ENCODE measurements at places on chromosomes 5 and 9.

GRCh38 chr5:54309691-54310432 is 511 bp downstream of the ARL15 start:
- H3K36me3 ChIP-seq, result no peaks in the 10 kb centered on the region
- H3K27ac ChIP-seq, result peak overlapping the region; percentile 84
- no peak for DNase-seq

GRCh38 chr5:97454015-97454414 is 271.0 kb upstream of the RIOK2 start:
- H3K27ac ChIP-seq, result no peak overlapping the region
- no peaks in the 10 kb centered on the region for H3K36me3 ChIP-seq
- no peaks in the 10 kb centered on the region for H3K27me3 ChIP-seq
- no peaks in the 10 kb centered on the region for H3K4me1 ChIP-seq

DNA sequence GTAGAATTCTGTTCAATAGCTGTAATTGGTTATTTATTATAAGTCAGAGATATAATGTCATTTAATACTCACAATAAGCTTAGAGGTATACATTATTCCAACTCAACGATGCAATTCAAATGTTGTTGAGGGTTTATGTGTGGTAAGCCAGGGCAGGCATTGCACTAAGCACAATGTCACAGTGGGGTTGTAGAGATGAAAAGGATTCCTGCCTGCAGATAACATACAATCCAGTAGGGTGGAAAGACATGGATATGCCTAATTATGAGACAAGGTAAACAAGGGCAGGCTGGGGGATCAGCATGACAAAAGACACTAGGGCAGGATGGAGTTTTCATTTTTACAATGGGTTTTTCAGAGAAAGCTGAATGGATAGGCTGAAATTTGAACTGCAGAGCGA is 98.7 kb upstream of the PALM2AKAP2 start:
- no peaks in the 10 kb centered on the region for H3K36me3 ChIP-seq
- no peaks in the 10 kb centered on the region for H3K4me1 ChIP-seq
- H3K27ac ChIP-seq, result no peak overlapping the region
- no peaks in the 10 kb centered on the region for H3K27me3 ChIP-seq
- H3K4me3 ChIP-seq, result no peak overlapping the region

DNA sequence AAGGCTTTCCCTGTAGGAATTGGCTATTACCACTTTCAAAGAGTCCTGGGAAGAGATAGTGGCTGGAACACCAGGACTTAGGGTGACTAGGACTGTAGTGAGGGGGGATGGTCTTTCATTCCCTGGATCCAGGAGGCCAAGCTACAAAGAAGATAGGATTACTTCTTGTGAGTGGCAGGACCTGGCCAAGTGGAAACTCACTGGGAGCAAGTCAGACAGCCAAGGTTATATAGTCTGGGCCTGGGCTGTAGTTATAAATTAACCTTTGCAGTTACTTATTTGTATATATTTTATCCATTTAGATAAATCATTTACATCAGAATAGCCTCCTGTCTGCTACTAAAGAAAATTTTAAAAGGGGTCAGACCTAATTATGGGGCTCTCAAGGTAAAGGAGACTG is 124.3 kb downstream of the TLR4 start:
- H3K27ac ChIP-seq, result no peak overlapping the region
- H3K4me3 ChIP-seq, result no peak overlapping the region
- no peak for DNase-seq
- no peaks in the 10 kb centered on the region for H3K4me1 ChIP-seq

DNA sequence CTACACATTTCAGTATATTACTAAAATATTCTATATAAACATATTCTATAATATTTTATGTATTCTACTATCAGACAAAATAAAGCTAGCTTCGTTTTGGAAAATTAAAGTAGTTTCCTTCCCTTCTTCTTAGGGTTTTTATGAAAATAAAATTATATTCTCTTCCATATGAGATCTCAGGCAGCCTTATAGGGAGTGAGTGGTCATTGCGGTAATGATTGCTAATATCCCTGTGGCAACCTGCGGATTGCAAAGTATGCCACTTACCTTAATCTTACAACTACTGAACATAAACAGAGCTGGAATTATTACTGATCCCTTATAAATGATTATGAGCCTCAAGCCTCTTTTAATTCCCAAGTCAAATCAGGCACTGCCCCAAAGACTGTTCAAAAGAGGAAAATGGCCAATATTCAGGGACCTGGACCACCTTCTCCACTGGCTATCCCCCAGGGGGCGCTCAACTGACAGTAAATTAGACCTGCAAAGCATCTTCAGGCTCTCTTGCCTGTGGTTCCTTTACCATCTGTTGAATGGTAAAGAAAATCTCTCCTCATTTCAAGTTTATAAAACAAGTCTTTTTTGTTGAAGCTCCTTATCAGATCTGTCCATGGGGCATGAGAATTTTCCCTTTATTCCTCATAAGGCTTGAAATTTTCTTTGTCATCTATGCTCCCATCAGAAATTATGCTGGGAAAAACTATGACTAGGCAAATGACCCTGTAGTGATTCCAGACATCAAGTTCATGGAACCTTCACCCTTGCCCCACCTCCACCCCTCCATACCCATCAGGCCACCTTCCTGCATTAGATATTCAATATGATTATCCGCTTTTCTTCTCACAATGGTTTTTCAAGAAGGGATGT is 163.9 kb downstream of the CEMIP2 start:
- H3K4me1 ChIP-seq, result no peaks in the 10 kb centered on the region
- no peaks in the 10 kb centered on the region for H3K36me3 ChIP-seq
- no peak overlapping the region for H3K27ac ChIP-seq

DNA sequence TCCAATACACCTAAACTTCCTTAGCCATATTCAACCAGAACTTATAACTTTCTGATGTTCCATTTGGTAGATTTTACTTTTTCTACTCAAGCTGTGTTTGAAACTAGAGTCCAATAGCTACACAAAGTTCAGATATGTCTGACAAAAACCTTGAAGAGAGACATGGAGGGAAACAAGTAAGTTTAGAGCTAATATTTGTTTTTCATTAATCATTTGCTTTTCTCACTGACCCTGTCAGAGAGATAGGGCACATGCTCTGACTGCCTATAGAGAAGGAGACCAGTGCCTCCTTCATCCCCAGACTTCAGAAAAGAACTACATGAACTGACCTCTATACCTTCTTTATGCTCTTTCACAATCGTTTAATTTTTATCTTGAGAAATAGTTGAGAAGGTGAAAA is 157.0 kb upstream of the PPP1R2B start:
- H3K36me3 ChIP-seq, result no peaks in the 10 kb centered on the region
- H3K4me1 ChIP-seq, result no peaks in the 10 kb centered on the region
- no peak for DNase-seq
- H3K27ac ChIP-seq, result no peak overlapping the region

DNA sequence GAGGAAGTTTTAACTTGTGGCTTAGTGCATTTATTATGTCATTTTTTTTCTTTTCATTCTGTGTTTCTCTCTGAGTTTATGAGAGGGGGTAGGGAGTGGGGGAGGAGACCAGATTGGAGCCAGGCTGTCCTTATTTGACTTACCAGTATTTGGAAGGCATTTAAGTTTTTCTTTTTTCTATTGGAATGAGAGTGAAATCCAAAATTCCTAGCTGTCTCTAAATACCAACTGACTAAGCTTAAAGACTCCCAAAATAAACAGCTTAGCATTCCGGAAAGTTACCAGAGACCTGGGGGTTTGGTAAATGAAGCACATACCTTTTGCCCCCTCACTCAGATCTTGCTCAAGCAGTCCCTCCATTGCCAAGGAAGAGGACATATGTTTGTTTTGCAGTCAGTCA is 581.9 kb upstream of the BRINP1 start:
- no peaks in the 10 kb centered on the region for H3K36me3 ChIP-seq
- no peak overlapping the region for H3K27ac ChIP-seq
- H3K4me1 ChIP-seq, result no peaks in the 10 kb centered on the region
- H3K4me3 ChIP-seq, result no peak overlapping the region

DNA sequence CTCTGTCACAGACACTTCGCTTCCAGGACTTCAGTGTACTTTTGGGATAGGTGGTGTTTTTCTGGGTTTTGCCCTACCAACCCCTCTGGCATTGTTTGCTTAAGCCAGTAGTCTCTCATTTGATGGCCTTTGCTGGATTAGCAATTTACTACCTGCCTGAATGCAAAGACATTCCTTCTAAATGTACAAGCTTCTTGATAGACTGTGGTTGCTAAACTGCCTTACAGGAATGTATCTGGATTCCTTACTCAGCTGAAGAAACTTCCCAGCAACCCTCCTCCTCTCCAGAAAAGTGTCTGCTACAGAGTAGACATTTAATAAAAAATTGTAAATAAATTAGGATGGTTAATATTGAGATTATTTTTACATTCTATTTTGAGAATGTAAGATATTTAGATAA is 1916.7 kb downstream of the EFNA5 start:
- no peak for DNase-seq
- H3K4me3 ChIP-seq, result no peak overlapping the region
- no peaks in the 10 kb centered on the region for H3K27me3 ChIP-seq
- no peaks in the 10 kb centered on the region for H3K4me1 ChIP-seq
- H3K27ac ChIP-seq, result no peak overlapping the region

GRCh38 chr9:71302776-71303175 is 181.4 kb upstream of the TRPM3 start:
- H3K27me3 ChIP-seq, result no peaks in the 10 kb centered on the region
- no peaks in the 10 kb centered on the region for H3K4me1 ChIP-seq
- no peak for DNase-seq
- no peak overlapping the region for H3K4me3 ChIP-seq
- H3K27ac ChIP-seq, result no peak overlapping the region
- no peaks in the 10 kb centered on the region for H3K36me3 ChIP-seq

DNA sequence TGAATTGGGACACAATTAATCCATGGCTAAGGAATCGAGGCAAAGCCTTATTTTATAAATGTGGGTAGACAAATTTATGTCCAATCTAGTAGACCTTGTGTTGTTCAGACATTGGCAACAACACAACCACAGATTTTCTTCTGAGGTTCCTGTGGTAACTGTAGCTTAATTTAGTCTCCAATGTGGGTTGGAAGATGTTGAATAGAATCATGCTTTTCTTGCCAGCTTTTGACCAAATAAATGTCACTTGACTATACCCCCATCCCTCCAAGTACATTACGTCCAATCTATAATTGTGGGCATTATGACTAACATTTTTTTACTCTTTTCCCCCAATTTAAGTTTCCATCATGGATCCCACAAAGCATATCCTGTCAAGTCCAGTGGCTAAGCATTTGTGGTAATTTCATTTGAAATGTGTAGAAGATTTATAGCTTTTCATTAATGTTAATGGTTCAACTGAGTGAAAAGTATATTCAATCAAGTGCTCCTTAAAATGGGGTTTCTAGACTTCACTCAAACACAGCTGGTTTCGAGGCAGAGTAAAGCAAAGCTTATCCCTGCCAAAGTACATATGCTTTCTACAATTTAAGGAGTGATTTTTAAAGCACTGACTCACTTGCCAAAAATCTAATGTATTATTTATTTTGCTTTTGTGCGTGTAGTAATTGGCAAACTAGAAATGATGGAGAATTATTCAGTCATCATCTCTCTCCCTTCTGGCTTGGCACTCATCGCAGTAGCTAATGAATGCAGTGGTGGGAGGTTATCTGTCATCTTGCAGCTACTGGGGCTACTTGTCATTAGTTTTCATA is 141.8 kb downstream of the FAM174A start:
- H3K27ac ChIP-seq, result no peak overlapping the region
- no peaks in the 10 kb centered on the region for H3K36me3 ChIP-seq
- no peaks in the 10 kb centered on the region for H3K27me3 ChIP-seq
- no peaks in the 10 kb centered on the region for H3K4me1 ChIP-seq
- no peak overlapping the region for H3K4me3 ChIP-seq

DNA sequence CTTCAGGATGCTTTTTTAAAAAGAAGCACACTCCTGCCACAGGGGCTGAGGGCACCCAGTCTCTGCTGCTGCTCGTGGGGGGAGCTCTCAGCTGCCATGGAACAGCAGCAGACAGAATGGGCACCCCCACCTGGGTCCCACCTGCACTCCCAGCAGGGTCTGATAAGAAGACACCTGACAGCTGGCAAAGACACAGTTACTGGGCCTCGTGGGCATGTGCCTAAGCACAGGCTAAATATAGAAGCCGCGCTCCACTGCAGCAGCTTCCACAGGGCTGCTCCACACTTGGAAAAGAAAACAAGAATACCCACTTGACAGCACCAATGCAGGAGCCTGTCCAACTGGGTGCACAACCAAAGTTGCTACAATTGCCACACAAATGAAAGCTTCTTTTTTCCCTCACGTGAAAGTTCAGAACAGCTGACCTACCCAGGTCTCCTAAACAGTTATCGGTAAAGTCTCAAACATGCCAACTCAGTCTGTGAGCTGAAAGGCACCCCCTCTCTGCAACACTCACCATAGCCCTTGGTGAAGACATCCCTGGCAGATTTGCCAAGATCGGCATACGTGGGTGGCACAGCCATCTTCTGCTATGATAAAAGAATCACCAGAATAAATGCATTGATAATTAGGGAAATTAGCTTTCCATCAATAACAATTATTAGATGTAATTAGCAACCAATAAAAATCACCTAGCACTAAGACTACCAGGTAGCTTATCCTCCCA is 12.2 kb downstream of the VDAC1 start:
- peaks cover 21% of the 10 kb centered on the region for H3K4me1 ChIP-seq
- no peak overlapping the region for H3K4me3 ChIP-seq
- H3K36me3 ChIP-seq, result peaks cover 22% of the 10 kb centered on the region
- no peaks in the 10 kb centered on the region for H3K27me3 ChIP-seq
- no peak overlapping the region for H3K27ac ChIP-seq

DNA sequence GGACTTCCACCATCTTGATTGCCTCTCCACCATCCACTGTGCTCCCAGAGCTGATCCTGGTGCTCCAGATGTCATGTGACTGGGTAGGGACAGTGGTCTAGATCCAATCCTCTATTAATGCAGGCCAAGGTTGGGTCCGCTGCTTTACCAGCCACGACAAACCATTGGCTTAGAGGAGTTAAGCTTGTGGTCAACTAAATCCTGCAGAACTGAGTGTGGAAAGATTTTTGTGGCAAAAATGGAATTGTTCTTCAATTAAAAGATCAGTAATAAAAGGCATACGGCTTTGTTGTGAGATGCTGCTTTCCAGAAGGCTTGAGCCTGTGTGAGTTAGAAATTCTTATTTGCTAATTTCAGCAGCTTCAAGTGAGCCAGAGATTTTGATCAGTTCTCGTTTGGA is 30.7 kb downstream of the SLC1A3 start:
- DNase-seq, result no peak
- H3K27me3 ChIP-seq, result no peaks in the 10 kb centered on the region
- no peak overlapping the region for H3K4me3 ChIP-seq
- no peak overlapping the region for H3K27ac ChIP-seq
- H3K4me1 ChIP-seq, result no peaks in the 10 kb centered on the region

DNA sequence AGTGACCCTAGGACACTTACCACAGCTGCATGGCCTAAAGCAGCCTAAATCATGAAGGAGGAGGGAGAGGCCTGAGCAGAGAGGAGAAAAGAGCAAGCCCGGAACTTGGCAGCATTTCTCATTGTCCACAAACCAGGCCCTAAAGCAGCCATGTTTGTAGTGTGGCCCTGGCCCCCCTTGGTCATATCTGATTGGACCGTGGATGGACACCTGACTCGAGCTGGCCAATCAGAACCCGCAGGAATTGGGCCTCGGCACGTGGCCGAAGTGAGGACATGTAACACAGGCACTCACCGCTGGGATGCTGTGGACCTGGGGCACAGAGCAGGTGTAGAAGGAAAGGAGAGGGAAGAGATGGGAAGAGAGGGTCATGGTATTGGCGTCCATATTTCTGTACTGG is 56.9 kb downstream of the ASS1 start:
- H3K4me3 ChIP-seq, result no peak overlapping the region
- DNase-seq, result peak; percentile 24
- peaks cover 16% of the 10 kb centered on the region for H3K4me1 ChIP-seq
- H3K27ac ChIP-seq, result no peak overlapping the region
- no peaks in the 10 kb centered on the region for H3K36me3 ChIP-seq
